ENCODE measurements at places on chromosomes 4 and X. TPM values are rescaled to one million over a fixed set of nuclear protein-coding genes. Genes with fewer than 3 reads are reported as not detected.

CENPU gene
- total RNA-seq, result 19.5 TPM

PAGE2 gene
- total RNA-seq, result not detected

DNA sequence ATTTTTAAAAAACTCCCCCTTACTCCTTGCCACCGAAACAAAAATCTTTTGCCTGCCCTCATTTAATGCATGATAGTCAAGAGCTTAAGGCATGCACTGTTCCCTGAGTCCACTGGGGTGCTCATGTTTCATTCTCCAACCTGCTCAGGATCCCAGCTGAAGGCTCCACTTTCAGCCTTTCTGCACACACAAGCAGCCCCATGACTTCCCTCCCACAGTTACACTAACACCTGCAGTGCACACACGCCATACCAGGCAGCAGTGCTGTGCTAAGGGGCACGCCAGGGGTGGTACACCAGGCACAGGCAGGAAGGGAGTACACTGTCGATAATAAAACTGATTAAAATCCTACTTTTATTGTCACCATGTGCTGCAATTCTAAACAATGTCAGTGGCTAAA, 385.2 kb downstream of the BMPR1B start:
- no peak for DNase-seq

DNA sequence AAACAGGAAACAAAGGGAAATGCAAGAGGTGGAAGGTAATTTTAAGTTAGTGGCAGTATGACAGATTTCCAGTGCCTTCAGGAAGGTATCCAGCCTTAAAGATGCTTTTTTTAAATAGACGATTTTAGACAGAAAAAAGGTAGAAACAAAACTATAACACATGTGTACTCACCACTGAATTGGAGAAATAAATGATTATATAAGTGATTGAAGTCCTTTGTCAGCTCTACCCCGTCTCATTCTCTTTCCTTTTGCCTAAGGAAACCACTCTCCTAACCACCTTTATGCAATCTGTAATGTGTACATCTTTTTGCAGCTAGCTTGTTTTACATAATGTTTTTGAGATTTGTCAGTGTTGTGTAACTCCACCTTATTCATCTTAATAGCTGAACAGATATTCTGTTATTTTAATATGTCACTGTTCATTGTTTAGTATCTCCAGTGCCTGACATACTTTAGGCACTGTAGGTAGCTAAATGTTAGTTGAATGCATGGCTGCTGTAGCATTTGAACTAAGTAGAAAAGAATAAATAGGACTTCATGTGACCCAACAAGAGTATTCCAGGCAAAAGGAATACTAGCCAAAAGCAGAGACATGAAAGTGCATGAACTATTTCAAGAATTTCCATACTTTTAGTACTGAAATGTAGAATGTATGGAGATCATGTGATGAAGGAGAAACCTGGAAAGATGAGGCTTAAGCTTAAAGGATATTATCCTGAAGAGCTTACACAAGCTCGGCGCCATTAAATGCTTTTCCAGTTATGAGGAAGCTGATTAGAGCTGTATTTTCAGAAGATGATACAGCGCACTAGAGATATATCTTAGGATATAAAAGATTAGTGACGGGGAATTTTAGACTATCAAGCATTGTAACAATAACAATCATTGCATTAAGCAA, 865 bp downstream of the FAM200B start:
- no peak for DNase-seq

DNA sequence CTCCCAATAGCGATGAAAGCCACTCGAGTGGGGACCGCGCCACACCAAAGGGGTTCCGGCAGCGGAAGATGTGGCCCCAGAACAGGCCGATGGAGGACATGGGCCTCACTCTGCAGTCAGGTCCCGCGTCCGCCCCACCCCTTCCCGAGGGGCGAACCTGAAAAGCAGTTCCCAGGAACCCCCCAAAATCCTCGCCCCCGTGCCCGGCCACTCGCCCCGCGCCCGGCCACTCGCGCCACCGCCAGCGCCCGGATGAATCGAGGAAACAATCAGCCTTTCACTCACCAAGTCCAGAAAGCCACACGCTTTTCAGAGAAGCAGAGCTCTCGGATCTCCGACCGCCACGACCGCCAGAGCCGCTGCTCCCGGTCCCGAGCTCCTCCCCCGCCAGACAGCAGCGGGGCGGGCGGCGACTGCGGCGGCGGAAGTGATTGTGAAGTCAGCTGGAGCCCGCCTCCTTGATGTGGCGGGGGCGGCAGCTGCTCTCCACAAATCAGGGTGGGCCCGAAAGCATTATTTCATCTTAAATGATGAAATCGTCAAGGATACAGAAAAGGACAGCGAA, at the start of gene PJA1:
Gene PJA1 (minus strand): TSS at position 367 of the 565 bp plus-strand sequence. CDS start 2,380 bp downstream, outside the sequence.
- peak; percentile 74 for DNase-seq

- peak; percentile 93 for DNase-seq
Measured at GRCh38 chr4:140343303-140343702, 30.1 kb upstream of the SCOC start.

DNA sequence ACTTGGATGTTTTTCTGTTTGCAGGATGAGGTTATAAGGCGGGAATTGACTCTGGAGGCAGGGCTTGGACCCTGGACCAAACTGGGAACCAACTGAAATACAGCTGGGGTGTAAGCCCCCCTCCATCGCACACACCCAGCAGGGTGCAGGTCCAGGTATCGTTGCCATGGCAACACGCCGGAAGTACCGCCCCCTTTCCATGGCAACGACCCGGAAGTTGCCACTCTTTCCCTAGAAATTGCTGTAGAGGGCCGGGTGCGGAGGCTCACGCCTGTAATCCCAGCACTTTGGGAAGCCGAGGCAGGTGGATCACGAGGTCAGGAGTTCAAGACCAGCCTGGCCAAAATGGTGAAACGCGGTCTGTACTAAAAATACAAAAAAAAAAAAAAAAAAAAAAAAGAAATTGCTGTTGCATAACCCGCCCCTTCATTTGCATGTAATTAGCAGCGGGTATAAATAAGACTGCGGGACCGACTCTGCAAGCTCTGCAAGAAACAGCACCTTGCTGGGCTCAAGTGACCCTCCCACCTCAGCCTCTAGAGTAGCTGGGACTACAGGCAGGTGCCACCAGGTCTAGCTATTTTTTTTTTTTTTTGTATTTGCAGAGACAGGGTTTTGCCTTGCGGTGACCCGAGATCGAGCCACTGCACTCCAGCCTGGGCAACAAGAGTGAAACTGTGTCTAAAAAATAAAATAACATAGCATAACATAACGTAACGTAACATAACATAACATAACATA, 139.6 kb downstream of the CRLF2 start:
- DNase-seq, result no peak
